ENCODE measurements at places on chromosomes 6 and 20. TPM values are rescaled to one million over a fixed set of nuclear protein-coding genes. Genes with fewer than 3 reads are reported as not detected.

The UNC5CL gene
- not detected for total RNA-seq

The RBBP8NL gene
- total RNA-seq: not detected

The MOG gene
- not detected for total RNA-seq

- no peak for DNase-seq
Observed at GRCh38 chr6:157774153-157775135, 48.6 kb upstream of the SNX9 start.

DNA sequence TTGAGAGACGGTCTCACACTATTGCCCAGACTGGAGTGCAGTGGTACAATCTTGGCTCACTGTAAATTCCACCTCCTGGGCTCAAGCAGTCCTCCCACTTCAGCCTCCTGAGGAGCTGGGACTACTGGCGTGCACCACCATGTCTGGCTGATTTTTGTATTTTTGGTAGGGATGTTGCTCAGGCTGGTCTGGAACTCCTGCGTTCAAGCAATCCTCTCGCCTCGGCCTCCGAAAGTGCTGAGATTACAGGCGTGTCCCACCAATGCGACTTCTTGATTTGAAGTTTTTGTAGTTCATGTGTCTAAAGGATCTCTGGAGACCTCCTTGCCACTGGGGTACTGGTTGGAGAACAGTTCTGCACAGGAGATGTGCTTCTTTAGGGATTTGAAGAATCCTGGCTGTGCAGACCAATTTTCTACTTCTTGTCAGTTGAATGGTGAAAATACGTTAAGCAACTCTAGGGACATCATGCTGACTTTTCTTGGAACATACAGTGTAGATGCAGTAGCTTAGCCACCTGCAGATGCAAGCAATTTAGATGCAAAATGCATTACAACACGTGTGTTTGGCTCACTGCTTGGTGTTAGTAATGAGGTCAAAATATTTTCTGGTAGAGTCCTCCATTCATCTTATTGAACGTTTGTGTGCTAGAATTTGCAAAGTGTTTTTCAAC lies 28.2 kb downstream of the SYTL3 start:
- DNase-seq: no peak

DNA sequence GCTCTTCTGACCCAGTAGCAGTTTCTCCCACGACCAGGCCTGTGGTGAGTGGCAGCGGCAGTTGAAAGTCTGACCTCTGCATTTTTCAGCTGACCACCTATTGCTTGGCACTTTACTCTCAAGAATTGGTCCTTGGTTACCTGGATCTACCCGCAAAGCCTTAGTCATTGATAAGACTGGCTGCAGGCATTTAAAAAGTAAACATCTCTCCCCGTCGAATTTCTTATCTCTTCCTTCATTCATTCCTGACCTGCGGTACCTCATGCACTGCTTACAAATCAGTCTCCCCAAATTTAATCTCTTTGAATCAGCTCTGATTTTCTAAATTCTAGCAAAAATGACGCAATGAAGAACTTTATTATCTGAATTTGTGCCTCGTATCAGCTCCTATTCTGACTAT lies 26.1 kb upstream of the IPCEF1 start:
- DNase-seq: no peak

- no peak for DNase-seq
Observed at GRCh38 chr6:92231171-92231701, 1188.1 kb downstream of the EPHA7 start.

Measured in IMR-90 (cell line).